ENCODE measurements at places on chromosomes 6 and 20. TPM values are rescaled to one million over a fixed set of nuclear protein-coding genes. Genes with fewer than 3 reads are reported as not detected.

ZNF165 gene
- 2.0 TPM for total RNA-seq

DNA sequence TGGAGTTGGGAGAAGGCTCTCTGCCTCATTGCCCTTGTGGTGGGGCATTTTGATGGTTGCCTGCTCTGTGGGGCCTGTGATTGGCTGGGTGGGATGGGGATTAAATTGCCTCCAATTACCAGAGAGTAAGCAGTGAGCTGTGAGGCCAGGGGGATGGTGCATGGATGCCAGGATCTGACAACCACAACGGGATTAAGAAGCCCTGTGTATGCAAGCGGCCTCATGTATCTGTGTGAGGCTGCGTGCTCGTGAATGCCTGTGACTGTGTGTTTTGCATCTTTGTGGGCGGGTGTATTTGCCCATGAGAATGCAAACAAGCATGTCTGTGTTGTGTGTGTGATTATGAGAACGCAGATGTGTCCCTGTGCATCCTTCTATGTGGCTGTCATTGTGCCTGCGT is 46.1 kb downstream of the CD40 start:
- no peak overlapping the region for H3K27ac ChIP-seq
- no peak for DNase-seq
- no peaks in the 10 kb centered on the region for H3K4me1 ChIP-seq
- H3K4me3 ChIP-seq, result no peak overlapping the region
- H3K27me3 ChIP-seq, result peaks cover 22% of the 10 kb centered on the region
- H3K36me3 ChIP-seq, result no peaks in the 10 kb centered on the region

DNA sequence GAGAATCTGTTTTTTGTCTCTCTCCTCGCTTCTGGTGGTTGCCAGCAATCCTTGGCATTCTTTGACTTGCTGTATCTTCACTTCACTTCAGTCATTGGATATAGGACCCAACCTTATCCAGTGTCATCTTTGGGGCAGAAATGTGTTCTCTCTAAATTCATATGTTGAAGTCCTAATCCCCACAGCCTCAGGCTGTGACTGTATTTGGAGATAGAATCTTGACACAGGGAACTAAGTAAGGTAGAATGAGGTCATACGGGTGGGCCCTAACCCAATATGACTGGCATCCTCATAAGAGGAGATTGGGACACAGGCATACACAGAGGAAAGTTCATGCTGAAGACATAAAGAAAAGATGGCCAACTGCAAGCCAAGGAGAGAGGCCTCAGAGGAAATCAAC is 51.9 kb upstream of the TPD52L1 start:
- H3K36me3 ChIP-seq, result no peaks in the 10 kb centered on the region
- H3K4me1 ChIP-seq, result no peaks in the 10 kb centered on the region
- H3K27ac ChIP-seq, result peak overlapping the region; percentile 43
- no peaks in the 10 kb centered on the region for H3K27me3 ChIP-seq

DNA sequence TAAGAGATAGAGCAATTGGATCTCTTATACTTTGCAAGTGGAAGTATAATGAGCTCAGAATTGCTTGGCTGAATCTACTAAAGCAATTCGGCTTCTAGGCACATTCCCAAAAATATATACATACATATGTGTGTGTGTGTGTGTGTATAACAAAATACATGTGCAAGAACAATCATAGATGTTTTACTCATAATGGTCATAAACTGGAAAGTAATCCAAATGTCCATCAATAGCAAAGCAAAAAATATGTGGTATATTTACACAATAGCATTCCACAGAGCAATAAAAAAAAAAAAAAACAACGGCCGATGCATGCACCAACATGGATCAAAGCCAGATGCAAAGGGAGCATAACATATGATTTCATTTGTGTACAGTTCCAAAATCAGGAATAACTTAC is 707.9 kb downstream of the RFPL4B start:
- no peak overlapping the region for H3K27ac ChIP-seq
- H3K4me3 ChIP-seq, result no peak overlapping the region
- no peak for DNase-seq
- no peaks in the 10 kb centered on the region for H3K4me1 ChIP-seq
- no peaks in the 10 kb centered on the region for H3K36me3 ChIP-seq

LAMA2 gene
- 116 TPM for total RNA-seq

DNA sequence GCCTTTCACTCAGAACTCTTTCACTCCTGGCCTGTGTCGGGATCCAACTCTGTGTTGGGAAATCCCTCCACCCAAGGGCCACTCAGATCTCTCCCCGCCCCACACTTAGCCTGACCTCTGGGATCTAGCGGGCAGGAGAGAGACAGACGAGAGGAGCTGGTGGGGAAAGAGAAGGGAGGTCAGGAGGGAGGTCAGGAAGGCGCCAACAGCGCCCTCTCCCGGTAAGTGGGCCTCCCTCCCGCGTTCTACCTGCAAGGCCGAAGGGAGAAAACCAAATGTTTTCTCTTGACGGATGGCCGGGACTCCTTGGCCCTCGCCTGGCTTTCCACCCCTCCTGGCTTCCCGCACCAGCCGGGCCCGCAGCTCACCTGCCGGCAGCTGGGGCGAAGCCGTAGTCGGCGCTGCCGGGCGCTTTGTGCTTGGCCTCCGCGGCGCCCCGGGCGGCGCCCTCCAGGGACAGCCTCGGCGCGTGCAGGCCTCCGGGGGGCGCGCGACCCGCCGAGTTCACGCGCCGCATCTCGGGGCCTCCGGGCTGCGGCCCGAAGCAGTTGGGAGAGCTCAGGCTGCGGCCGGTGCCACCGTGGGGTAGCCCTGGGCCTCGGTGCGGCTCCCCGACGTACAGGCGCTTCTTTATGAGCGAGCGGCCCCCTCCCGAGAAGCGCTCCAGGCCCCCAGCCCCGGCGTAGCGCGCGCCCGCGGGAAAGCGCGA is 38.2 kb downstream of the C6orf132 start:
- no peaks in the 10 kb centered on the region for H3K27me3 ChIP-seq
- H3K36me3 ChIP-seq, result no peaks in the 10 kb centered on the region
- no peak for DNase-seq
- peaks cover 6% of the 10 kb centered on the region for H3K4me1 ChIP-seq
- peak overlapping the region; percentile 49 for H3K27ac ChIP-seq

DNA sequence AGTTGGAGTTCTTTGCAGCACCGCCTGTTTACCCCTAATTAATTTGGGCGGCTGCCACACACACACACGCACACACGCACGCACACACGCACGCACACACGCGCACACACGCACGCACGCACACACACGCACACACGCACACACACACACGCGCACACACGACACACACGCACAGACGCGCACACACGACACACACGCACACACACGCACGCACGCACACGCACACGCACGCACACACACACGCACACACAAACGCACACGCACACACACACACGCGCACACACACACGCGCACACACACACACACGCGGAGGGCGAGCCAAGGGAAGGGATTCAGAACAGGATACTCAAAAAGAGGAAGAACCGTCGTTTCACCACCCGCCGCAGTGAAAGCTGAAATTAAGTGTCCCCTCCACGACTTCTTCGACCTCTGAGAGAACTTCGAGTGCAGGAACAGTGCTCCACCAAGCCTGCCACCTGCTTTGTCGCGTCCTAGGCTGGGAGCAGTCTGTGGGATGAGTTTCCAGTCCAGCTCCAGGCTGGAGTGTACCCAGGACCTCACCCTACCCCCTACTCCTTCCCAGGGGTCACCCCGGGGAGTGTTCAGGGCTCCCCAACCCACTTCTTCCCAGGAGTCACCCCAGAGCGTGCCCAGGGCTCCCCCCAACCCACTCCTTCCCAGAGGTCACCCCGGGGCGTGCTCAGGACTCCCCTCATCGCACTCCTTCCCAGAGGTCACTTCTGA is 1.1 kb downstream of the RNASET2 start:
- H3K27me3 ChIP-seq, result no peaks in the 10 kb centered on the region
- peak overlapping the region; percentile 13 for H3K27ac ChIP-seq
- H3K4me1 ChIP-seq, result peaks cover 6% of the 10 kb centered on the region
- peak overlapping the region; percentile 92 for H3K4me3 ChIP-seq
- no peak for DNase-seq

GRCh38 chr6:55997223-55997874 is 122.0 kb upstream of the BMP5 start:
- H3K36me3 ChIP-seq, result no peaks in the 10 kb centered on the region
- no peak overlapping the region for H3K27ac ChIP-seq
- no peaks in the 10 kb centered on the region for H3K4me1 ChIP-seq
- no peak for DNase-seq
- no peak overlapping the region for H3K4me3 ChIP-seq
- no peaks in the 10 kb centered on the region for H3K27me3 ChIP-seq

PRDM13 gene
- not detected for total RNA-seq

DNA sequence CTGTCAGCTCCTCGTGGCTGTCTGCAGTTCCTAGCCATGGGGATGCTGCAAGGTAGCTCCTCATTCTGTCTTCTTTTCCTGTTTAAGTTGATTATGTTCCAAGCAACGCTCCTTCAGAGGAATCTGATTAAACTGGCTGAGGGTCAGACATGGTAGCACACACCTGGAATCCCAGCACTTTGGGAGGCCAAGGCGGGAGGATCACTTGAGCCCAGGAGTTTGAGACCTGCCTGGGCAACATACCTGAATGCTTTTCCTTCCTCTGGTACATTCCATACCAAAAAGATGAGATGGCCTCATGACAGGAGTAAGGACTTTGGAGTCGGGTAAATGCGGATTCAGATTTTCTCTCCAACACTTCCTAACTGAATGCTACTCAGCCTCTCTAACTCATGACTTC is 246.8 kb upstream of the JARID2 start:
- no peak overlapping the region for H3K27ac ChIP-seq
- no peaks in the 10 kb centered on the region for H3K27me3 ChIP-seq
- no peaks in the 10 kb centered on the region for H3K4me1 ChIP-seq
- no peak for DNase-seq
- no peaks in the 10 kb centered on the region for H3K36me3 ChIP-seq

- no peak overlapping the region for H3K27ac ChIP-seq
- H3K4me1 ChIP-seq, result no peaks in the 10 kb centered on the region
- no peak for DNase-seq
- no peaks in the 10 kb centered on the region for H3K27me3 ChIP-seq
- H3K4me3 ChIP-seq, result no peak overlapping the region
Observed at GRCh38 chr20:56171087-56172012, 77.2 kb upstream of the MC3R start.

GRCh38 chr20:24970754-24971153 is 21.7 kb downstream of the CST7 start:
- H3K4me3 ChIP-seq, result no peak overlapping the region
- H3K36me3 ChIP-seq, result no peaks in the 10 kb centered on the region
- H3K4me1 ChIP-seq, result no peaks in the 10 kb centered on the region
- no peak overlapping the region for H3K27ac ChIP-seq
- no peaks in the 10 kb centered on the region for H3K27me3 ChIP-seq

GRCh38 chr6:98487612-98488011 is 346.8 kb upstream of the POU3F2 start:
- H3K27ac ChIP-seq, result no peak overlapping the region
- H3K27me3 ChIP-seq, result no peaks in the 10 kb centered on the region
- H3K4me3 ChIP-seq, result no peak overlapping the region
- H3K4me1 ChIP-seq, result no peaks in the 10 kb centered on the region
- DNase-seq, result no peak
- no peaks in the 10 kb centered on the region for H3K36me3 ChIP-seq

GRCh38 chr6:165735065-165735464 is 72.0 kb upstream of the PDE10A start:
- no peaks in the 10 kb centered on the region for H3K4me1 ChIP-seq
- H3K36me3 ChIP-seq, result no peaks in the 10 kb centered on the region
- H3K27me3 ChIP-seq, result no peaks in the 10 kb centered on the region
- no peak overlapping the region for H3K4me3 ChIP-seq
- no peak for DNase-seq

DNA sequence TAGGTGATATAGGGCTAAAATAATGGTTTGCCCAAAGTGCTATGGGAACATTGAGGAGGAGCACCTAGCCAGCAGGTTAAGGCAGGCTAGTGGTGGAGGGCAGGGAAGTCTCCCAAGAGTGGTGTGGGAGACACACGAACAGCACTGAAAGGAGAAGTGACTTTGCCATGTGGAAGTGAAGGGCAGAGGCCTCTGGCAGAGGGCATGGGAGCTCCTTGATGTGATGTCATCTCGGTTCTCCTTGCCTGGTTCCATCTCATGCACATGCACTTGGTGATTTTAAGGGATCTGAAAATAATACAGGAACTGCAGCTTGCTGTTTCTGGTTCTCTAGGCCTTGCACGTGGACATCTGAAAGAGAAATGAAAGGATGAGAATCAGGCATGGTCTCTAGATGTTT is 4.7 kb upstream of the MAP3K4 start:
- H3K4me3 ChIP-seq, result no peak overlapping the region
- no peaks in the 10 kb centered on the region for H3K36me3 ChIP-seq
- H3K27ac ChIP-seq, result no peak overlapping the region
- H3K27me3 ChIP-seq, result no peaks in the 10 kb centered on the region
- H3K4me1 ChIP-seq, result no peaks in the 10 kb centered on the region
- no peak for DNase-seq

DNA sequence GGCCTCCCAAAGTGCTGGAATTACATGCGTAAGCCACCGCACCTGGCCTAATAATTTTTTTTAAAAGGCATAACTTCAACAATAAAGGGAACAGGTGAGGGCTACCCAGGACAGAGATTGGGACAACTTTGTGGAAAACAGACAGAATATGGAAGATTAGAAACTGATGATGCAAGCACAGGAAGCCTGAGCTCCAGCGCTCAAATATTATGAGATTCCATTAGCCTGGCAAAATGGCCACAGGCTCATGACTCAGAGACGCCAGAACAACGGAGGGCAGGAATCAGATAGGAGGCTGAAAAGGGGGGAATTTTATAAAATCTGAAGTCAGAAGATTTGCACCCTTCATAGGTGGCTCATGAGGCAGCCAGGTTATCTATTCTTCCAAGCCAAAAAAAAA is 103.1 kb upstream of the MRPS10 start:
- no peak overlapping the region for H3K27ac ChIP-seq
- DNase-seq, result no peak
- H3K4me1 ChIP-seq, result no peaks in the 10 kb centered on the region
- no peaks in the 10 kb centered on the region for H3K36me3 ChIP-seq
- H3K27me3 ChIP-seq, result no peaks in the 10 kb centered on the region

- H3K27me3 ChIP-seq, result peaks cover 16% of the 10 kb centered on the region
- no peak for DNase-seq
- H3K36me3 ChIP-seq, result no peaks in the 10 kb centered on the region
Observed at GRCh38 chr20:51802170-51802751, at the start of gene SALL4. Gene SALL4, minus strand, starts transcription at chr20:51802521. Its CDS starts 113 bp downstream, at chr20:51802408.

DNA sequence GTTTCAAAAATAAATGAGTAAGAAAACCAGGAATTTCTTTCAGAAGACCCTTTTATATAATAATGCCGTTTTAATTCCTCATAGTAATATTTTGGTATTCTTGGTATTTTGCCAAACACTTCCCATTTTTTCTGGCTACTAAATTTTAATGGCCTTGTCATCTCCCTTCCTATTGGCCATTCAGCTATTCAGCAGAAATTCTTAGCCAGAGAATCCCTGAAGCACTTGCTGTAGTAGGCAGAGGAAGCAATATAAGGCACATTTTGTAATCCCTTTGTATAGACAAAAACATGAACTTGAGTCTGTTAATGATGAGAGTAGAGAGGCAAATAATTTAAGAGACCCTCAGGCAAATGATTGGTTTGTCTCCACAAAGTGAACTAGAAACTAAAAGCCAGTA is 118.4 kb upstream of the LAMP5 start:
- DNase-seq, result no peak
- H3K4me3 ChIP-seq, result no peak overlapping the region
- no peak overlapping the region for H3K27ac ChIP-seq
